ENCODE measurements at places on chromosomes 3 and 15. TPM values are rescaled to one million over a fixed set of nuclear protein-coding genes. Genes with fewer than 3 reads are reported as not detected.
A peak's percentile ranks its signal among the peaks of the same experiment; 100 is the strongest.

DNA sequence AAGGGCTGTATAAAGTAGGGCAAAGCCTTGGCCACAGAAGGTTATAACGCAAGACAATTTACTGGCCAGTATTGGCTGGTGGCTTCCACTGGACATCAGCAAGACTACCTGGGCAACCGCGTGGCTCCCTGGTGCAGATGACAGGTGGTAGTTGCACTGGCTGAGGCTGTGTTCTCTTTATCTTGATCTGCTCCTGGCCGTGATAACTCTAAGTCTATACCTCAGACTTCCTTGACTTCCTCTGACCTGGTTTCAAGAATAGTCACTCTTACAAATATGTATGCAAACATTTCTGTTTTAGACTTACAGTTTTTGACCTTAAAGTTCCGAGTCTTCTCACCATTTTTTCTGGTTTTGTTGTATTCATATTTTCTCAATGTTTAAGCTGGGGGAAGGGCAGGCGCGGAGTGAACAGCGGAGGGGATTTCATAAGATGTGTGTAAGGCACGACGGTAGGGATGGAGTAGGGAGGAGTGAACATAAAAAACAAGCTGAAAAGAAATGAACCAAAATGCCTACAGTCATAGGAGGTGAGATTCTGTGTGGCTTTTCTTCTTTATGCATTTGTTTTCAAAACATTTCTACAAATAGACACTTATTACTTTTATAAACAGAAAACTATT is 15.2 kb upstream of the TMEM212 start:
- DNase-seq, result no peak

DNA sequence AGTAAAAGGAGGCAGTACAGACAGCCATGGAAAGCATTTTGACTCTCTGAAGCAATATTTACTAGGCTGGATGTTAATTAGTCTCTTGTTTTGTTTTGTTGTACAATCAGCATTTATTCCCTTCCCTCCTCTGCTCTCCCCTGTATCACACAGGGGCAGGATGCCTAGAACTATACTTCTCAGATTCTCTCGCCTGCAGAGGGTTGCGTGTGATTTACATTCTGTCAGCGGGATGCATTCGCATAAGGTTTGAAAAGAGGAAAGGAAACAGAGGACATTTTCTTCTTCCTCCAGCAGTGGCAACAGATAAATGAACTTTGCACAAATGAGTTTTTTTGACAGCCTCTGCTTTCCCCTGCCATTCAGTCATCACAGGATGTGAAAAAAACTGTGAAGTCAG is 188.3 kb downstream of the RSL24D1 start:
- DNase-seq, result no peak

GRCh38 chr3:38274864-38275649 is 7.0 kb upstream of the SLC22A14 start:
- DNase-seq, result no peak

GRCh38 chr3:15654127-15654526 is 52.6 kb downstream of the BTD start:
- no peak for DNase-seq

DNA sequence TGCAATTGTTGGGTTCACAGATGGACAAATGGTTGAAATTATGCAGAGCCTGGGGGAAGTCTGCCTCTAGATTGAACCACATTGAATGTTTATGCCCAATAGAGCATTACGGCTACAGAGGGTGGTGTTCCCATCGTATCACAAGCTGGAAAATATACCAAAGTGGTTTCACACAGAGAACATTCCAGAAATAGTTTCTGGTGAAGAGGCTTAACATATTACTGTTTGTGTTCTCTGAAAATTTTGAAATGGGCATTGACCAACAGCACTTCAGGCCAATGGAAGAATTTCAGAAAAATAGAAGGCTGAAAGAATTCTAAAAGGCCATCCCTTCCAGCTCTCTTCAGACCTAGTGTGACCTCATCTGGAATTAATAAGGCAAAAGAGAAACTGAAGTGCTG is 203.9 kb downstream of the NEK10 start:
- DNase-seq, result no peak

GRCh38 chr3:105108823-105109222 is 257.9 kb upstream of the ALCAM start:
- no peak for DNase-seq

Gene ANKUB1
- polyA plus RNA-seq, result 0.33 TPM

DNA sequence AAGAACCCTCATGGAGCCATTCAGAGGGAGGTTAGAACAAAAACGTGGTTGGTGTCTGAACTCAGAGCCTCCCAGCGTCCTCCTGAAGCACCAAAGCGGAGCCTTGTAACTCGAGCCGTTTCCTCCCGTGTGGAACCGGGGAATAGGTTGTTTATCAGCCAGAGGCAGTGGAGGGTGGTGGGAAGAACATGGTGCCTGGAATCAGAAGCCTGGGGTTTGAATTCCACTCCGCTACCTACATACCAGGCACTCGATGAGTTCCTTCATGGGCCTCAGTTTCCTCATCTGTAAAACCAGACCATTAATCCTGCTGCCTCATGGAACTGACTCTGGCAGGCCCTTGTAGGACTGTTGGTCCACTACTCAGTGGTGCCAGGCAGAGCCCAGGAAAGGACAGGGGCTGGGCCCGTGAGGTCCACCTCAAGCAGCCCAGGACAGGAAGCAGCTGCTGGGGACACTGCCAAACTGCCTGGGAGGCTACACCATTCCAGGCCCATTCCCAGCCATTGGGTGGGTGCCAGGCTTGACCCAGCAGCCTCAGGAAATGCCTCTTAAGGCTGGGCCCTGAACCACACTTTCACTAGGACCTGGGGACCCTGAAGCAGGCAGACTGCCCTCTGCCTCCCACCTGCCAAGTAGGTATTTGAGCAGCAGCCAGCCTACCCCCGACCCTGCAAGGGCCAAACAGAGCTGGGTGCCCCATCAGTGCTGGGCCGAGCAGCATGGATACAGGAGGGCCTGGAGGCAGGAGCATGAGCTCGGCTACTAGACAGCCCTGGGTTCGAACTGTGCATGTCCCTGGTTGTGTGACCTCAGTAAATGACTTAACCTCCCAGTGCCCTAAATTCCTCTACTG is 33.4 kb downstream of the PRKCD start:
- DNase-seq, result peak; percentile 89

GRCh38 chr3:181712553-181713279 is 991 bp downstream of the SOX2 start:
- DNase-seq, result no peak
